ENCODE measurements at places on chromosomes 7 and 10.

GRCh38 chr10:63769367-63769766 is 248.2 kb downstream of the REEP3 start:
- DNase-seq, result no peak

DNA sequence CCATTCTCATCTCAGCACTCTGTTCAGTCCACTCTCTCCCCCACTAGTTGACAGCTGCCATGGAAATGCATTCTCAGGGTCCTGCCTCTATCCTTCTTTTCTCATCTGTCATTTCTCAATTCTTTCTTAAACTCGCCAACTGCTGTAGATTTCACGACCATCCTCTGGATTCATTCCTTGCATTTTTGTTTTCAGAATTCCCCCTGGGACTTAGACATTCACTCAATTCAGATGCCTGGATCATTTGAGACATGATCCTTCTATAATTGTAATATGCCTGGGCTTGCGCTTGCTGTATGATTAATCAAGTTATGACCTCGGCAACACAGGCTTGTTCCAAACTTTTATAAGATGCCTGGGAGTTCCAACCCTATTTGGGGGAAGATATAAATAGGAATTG is 104.5 kb downstream of the RAB11FIP2 start:
- DNase-seq, result no peak

DNA sequence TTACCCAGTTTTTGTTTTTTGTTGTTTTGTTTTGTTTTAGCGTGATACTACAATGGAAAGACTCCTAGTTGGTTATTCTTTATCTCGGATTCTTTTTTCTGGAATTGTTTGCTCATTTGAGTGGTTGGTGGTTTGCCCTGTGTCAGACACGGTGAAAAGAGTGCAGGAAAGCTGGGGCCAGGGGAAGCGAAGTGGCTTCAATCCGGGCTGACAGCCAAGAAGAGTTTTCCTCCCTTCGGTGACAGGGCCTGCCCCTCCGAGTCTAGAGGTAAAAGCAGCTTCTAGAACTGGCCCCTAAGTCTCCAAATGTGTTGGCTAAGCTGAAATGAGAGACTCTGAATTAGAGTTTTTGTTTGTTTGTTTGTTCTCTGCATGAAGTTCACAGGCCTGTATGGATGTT is 5.7 kb upstream of the AP5Z1 start:
- no peak for DNase-seq

DNA sequence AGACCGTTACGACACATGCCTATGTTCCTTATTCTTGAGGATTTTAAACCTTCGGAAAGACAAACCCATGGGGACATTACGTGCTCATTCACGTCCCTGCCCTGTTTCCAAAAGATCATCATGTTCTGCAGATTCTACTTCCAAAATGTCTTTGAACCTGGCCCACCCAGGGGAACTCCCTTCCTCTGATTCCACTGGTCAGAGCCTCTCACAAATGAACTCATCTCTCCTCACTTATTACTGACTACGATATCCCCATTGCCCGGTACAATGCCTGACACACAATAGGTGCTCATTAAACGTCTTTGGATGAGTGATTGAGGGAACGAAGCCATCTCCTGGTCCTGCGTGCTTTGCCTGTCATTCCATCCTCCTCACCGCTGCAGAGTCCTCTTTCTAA is 168.3 kb upstream of the RNF32 start:
- no peak for DNase-seq

- DNase-seq, result no peak
These were observed 951 bp downstream of the ELOVL3 start for GRCh38 chr10:102227050-102227449.

DNA sequence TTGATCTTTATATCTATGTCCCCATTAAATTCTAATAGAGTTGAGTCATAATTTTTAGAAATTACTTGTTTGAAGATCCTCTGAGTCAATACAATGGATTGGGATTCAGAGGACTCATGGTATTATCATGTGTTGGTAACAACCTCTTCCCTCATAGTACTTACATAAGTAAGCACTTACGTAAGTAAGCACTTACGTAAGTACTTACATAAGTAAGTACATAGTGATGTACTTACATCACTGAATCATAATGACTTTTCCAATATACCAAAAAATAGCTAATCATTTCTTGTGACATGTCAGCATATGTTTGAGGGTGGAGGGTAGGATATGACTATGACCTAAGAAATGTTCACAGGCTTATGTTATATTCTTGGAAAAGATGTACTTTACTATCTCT is 740.5 kb downstream of the SORCS1 start:
- DNase-seq, result no peak

DNA sequence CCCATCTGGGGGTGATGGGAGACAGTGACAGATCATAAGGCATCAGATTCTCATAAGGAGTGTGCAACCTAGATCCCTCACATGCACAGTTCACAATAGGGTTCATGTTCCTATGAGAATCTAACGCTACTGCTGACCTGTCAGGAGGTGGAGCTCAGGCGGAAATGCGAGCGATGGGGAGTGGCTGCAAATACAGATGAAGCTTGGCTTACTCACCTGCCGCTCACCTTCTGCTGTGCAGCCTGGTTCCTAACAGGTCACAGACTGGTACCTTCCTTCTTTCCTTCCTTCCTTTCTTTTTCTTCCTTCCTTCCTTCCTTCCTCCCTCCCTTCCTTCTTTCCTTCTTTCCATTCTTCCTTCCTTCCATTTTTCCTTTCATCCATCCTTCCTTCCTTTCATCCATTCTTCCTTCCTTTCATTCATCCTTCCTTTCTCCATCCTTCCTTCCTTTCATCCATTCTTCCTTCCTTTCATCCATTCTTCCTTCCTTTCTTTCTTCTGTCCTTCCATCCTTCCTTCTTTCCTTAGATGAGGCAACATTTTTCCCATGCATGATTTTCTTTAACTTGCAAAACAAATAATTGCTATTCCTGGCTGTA is 370.0 kb upstream of the AUTS2 start:
- DNase-seq, result no peak

GRCh38 chr10:3494131-3494837 is 290.7 kb downstream of the KLF6 start:
- DNase-seq, result no peak

DNA sequence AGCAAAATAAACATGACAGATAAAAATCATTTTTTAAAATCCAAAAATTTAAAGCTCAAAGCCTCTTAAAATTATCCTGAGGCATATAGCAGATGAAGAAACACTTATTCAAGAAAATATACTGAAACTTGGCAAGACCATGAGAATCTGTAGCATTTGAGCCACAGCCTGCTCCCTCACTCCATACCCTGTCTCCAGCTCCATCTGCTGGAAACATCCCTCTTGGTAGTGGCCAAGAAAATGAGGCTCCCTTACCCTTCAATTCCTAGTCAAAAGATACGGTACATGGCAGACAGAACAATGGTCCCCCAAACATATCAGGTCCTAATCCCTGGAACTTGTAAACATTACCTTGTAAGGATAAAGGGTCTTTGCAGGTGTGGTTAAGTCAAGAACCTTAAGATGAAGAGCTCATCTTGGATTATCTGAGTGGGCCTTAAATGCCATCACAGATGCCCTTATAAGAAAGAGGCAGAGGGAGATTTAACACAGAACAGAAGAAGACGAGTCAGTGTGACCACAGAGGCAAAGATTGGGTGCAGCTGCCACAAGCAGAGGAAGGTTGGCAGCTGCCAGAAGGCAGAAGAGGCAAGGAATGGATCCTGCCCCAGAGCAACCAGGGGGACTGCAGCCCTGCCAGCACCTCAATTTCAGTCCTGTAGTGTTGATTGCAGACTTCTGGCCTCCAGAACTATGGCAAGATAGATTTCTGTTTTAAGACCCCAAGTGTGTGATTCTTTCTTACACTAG is 149.4 kb downstream of the ZNF248 start:
- no peak for DNase-seq

DNA sequence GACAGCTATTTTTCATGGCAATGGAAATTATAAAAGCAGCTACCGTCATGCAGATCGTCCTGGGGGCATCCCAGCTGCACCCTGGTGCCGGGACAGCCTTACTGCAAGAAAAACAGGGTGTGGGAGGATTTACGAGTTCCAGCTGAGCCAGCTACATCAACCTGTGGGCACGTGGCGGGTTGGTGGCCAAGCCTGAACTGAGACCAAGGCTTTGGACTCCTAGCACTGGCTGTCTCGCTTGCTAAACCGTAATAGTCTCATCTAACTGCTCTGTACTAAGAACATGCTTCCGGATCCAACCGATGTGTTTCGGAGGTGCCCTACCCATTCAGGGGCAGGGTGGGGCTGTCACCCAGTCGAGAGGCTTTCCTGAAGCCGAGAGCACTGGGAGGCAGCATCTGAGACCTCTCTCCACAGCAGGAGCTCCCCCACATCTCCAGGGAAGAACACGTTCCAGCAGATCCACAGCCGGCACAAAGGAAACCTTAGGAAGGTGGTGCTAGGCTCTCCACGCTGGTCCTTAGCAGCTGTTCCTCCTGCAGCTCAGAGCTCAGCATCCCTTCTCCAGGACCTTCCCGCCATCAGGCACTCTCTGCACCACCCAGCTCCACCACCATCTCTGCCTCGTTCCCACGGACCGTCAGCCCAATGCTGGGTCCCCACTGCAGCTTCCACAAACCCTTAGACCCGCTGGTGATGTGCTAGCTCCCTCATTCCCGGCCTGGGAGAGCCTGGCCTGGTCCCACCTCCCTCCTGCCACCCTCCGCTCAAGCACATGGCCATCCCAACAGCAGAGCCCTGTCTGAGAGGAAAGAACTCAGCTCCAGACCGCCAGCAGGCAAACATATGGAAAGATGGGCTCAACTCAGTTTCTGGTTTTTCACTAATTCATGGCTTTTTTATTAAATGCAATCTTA is 158.5 kb downstream of the PTPRN2 start:
- no peak for DNase-seq

GRCh38 chr10:71726580-71727104 is 7.1 kb upstream of the C10orf105 start:
- DNase-seq, result peak; percentile 17

DNA sequence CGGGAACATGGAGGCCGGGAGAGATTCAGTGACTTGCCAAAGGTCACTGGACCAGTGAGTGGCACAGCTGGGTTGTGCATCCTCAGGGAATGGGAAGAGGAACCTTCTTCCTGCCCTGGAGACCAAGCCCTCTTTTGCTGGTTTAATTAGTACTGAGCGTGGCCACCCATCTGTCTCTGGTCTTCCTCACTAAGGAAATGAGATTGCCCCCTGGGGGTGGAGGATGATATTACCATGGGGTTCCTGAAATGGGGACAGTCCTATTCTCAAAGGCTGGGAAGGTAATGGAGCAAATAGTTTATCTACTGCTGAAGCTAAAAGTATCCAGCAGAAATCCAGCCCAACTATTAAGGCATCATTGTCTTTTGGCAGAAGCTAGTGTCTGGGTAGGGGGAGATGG is 98.6 kb upstream of the FGFR2 start:
- no peak for DNase-seq

- no peak for DNase-seq
These were observed 46.7 kb upstream of the ANTXRL start for GRCh38 chr10:46239993-46240683.

GRCh38 chr10:73840056-73840402 is 28.6 kb upstream of the NDST2 start:
- DNase-seq, result no peak

GRCh38 chr7:123782071-123782798 is 33.4 kb upstream of the WASL start:
- DNase-seq, result no peak

GRCh38 chr10:3832022-3832786 is 47.2 kb upstream of the KLF6 start:
- DNase-seq, result no peak

GRCh38 chr10:67115972-67116371 is 190.1 kb downstream of the LRRTM3 start:
- no peak for DNase-seq

GRCh38 chr7:151637781-151638261 is 118.1 kb upstream of the RHEB start:
- DNase-seq, result no peak

GRCh38 chr7:159098811-159099655 is 45.6 kb downstream of the VIPR2 start:
- DNase-seq, result no peak

GRCh38 chr7:30920584-30921539 is 9.2 kb downstream of the AQP1 start:
- no peak for DNase-seq

GRCh38 chr10:86149257-86149656 is 217.3 kb downstream of the GRID1 start:
- no peak for DNase-seq

DNA sequence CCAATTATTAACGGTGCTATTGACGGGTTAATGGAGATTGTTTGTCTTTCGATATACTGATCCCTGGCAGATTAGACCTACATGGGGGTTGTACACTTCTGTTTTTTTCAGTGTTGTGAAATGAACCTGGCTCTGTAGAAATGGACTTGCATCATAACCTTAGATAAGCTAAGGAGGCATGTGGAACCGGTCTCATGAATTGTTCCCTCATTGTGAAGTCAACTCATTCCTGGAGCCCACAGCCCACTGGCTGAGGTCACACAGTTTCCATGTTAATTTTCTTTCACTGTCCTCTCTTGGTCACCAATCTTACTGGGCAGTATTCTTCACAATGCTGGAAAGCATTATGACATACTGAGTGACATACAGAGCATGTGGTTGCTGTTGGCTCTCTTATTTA is 202.8 kb downstream of the BMPER start:
- DNase-seq, result no peak

- no peak for DNase-seq
These were observed 106.4 kb downstream of the ZRANB1 start for GRCh38 chr10:125048094-125048864.

GRCh38 chr10:7350541-7351195 is 60.2 kb downstream of the SFMBT2 start:
- DNase-seq, result no peak

DNA sequence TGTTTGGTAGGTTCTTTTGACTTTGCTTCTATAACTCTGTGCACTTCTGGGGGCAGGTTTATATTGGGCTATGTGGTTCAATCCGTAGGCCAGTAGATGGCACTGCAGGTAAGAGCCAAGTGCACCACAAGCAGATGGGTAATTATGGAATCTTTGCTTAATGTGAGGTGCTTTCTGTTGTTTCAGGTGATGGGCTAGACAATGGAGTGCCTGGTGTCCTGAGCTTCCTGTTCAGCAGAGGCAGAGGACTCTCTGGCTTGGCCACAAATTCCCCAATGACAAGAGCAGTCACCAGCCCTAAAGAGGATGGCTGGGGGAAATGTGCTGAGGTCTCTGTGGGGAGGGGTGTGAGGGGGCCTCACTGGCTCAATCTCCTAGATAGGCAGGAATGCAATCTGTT is 455.0 kb downstream of the CCSER2 start:
- no peak for DNase-seq

Measured in GDM1 (cell line).